EH (cell line): ENCODE measurements at places on chromosomes 3 and 15.
A peak's percentile ranks its signal among the peaks of the same experiment; 100 is the strongest.

DNA sequence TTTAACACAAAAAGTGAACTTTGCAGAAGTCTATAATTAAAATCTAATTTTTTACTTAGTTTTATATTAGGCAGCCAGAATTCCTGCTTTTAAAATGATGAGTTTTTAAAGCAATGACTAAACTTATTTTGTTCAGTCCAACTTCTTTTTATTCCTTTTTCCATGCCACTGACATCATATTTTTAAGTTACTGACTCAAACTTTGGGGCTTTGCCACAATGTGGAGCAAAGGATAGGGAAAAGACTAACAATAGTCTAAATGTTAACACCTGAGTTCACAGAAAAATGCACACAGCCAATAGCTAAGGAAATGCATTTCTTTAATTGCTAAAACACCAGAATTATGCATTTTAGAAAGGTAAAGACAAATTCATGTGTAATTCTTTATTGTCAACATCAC is 647.6 kb upstream of the DPPA4 start:
- no peak for DNase-seq

GRCh38 chr15:92882697-92883162 is 17.4 kb upstream of the CHD2 start:
- DNase-seq: no peak

DNA sequence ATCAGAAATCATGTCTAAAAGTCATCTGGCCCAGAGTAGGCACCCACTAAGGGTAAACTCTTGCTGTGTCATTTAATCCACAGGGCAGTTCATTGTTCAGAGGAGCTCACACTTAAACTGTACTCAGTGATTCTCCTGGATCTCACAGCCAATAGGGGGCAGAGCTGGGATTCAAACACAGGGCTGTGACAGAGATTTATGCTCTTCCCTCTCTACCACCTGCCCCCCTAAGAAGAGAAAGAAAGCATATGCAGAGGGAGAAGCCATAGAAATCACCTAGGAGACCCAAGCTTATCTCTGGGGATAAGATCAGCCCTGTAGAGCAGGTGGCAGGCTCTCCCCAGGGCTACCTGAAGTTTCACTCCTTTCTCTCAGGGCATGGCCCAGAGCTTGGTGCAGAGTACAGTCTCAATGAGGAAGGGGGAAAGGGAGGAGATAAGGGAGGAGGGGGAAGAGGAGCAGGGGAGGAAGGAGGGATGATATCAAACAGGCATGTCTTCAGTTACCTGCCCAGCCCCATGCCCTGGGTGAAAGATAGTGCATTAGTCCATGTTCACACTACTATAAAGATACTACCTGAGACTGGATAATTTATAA is 51.8 kb upstream of the ADPGK start:
- DNase-seq: peak; percentile 10

DNA sequence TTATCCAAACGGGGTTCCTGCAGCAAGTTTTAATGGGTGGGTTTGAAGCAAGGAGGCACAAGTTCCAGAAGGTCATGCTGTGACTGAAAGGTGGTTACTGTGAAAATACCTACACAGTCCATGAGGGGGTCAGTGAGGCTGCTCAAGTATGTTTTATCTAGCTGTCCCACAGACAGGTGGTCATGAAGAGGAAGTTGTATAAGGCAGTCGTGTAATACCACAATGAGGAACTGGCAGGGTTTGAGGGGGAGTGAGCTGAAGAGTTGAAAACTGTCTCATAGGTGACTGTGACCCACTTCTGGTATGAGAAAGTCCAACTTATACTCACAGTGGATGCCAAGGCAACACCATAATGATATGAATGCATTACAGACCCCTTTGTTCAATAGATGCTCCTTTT is 856.8 kb downstream of the OTOL1 start:
- DNase-seq: no peak

- DNase-seq: no peak
Measured at GRCh38 chr3:42368861-42369260, 41.5 kb downstream of the LYZL4 start.

DNA sequence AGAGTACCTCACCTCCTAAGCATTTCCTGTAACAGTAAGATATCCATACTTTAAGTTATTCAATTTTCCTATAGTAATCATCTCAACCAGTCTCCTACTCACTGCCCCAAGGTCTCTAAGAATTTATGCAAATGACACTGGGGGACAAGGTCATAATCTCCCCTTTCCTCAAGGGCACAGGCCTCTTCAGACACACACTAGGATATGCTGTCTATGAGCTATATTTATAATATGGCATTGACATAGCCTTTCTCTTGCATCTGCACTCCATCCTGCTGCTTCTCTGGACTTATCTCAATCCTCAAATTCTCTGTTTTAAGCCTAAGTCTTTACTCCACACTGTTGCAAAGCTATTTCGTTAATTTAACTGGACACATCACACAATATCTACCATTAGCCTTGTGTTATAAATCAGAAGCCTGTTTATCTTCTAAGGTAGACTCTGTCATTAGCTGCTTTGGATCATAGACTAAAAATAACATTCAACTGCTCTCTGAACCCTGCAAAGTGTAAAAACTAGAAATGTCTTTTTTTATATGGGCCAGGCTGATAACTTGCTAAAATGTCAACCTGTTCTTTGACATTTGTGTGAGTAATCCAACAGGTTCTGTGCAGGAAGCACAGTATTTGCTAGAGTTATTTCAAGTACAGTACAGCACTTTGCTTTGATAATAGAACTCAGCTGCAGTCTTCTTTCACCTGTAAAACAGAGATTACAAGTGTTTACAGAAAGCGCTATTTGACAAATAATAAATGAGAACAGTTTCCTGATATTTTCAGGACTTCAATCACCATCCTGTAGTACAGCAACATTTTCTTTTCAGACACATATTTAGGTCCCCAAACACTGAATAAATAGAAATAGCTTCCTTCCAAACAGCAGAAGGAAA is 17.8 kb upstream of the SEC62 start:
- no peak for DNase-seq
